Dorsolateral prefrontal cortex (tissue), 122 donors: ENCODE measurements at places on chromosomes 13 and 19. TPM values are rescaled to one million over a fixed set of nuclear protein-coding genes. Genes with fewer than 3 reads are reported as not detected.

The MAST3 gene
- total RNA-seq, result 201 TPM

The LRRC8E gene
- not detected for total RNA-seq

The OBI1 gene
- 15.2 TPM for total RNA-seq

The CEACAM7 gene
- not detected for total RNA-seq

The TNFSF13B gene
- total RNA-seq, result 8.1 TPM

The FAM124A gene
- 15.1 TPM for total RNA-seq

- no peak for DNase-seq
Measured at GRCh38 chr19:41939861-41940730, 11.8 kb upstream of the ERFL start.

DNA sequence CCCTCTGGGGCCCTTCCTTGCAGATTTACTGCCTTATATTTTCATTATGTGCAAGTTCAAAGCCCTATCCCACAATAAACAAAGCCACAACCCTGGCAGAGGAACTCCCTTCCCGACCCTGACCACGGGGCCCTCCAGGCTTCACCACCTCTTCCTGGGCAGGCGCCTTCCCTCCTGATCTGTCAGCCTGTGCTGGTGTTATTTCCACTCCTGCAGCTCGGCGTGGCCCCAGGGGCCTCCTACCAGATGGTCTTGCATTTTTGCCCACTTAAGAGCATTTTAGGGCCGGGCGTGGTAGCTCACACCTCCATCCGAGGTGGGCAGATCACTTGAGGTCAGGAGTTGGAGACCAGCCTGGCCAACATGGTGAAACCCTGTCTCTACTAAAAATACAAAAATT lies 22.8 kb downstream of the SLC15A1 start:
- DNase-seq, result no peak

- no peak for DNase-seq
Measured at GRCh38 chr13:24124789-24125476, 35.6 kb upstream of the SPATA13 start.

DNA sequence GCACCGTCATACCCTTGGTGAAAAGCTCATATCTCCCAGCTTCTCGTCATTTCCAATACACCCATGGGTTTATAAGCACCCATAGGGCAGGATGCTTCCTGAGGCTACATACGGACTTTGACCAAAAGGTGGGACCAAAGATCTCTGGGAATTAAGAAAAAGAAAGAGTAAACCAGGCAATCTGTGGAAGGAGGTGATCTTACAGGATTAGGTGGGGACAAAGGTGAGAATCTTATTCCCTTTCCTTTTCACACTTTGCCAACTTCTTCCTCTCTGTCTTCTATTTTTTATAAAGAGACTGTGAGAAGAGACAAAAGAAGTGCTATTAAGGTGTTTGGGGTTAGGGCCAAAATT lies 172.0 kb downstream of the DLEU7 start:
- no peak for DNase-seq

- DNase-seq, result no peak
Measured at GRCh38 chr13:102651392-102651791, 43.5 kb downstream of the METTL21C start.

DNA sequence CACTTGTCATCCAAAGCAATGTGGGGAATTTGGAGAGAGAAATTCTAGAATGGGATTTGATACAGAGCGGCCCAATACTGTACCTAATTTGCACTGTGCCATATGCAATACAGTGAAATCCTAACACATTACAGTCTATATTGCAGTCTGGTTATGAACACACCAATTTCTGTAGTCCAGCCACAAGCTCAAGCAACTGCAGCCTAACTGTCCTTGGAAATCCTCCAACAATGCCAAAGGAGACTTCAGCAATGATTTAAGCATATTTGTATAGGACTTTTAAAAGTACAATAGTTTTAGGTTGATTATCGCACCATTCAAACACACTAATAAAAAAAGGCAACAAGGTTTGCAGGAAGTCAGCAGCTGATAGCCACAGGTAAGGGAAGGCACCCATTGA lies 17.3 kb downstream of the DIAPH3 start:
- no peak for DNase-seq

DNA sequence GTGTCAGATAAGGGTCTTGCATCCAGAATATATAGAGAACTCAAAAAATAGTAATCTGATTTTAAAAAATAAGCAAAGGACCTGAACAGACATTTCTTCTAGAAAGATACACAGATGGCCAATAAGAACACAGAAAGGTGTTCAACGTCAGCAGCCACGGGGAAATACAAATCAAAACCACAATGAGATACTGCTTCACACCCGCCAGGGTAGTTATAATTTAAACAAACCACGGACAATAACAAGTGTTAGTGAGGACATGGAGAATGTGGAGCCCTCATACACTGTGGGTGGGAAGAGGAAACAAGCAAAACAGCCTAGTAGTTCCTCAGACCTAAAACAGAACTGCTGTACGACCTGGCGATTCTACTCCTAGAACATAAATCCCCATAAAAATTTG lies 26.7 kb upstream of the NAPA start:
- DNase-seq, result no peak

DNA sequence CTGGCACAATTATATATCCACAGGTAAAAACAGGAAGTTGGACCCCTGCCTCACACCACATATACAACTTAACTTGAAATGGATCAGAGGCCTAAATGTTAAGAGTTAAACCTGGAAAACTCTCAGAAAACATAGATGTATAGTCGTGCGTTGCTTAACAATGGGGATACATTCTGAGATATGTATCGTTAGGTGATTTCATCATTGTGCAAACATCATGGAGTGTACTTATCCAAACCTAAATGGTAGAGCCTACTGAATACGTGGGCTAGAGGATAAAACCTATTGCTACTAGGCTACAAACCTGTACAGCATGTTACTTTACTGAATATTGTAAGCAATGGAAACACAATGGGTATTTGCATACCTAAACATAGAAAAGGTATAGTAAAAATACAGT lies 14.8 kb upstream of the CALM3 start:
- DNase-seq, result no peak

GRCh38 chr19:35030257-35031071 lies at the start of gene SCN1B:
TSS of gene SCN1B (plus strand) at chr19:35030470. CDS start at chr19:35030821, 351 bp downstream.
- DNase-seq, result peak; percentile 49

DNA sequence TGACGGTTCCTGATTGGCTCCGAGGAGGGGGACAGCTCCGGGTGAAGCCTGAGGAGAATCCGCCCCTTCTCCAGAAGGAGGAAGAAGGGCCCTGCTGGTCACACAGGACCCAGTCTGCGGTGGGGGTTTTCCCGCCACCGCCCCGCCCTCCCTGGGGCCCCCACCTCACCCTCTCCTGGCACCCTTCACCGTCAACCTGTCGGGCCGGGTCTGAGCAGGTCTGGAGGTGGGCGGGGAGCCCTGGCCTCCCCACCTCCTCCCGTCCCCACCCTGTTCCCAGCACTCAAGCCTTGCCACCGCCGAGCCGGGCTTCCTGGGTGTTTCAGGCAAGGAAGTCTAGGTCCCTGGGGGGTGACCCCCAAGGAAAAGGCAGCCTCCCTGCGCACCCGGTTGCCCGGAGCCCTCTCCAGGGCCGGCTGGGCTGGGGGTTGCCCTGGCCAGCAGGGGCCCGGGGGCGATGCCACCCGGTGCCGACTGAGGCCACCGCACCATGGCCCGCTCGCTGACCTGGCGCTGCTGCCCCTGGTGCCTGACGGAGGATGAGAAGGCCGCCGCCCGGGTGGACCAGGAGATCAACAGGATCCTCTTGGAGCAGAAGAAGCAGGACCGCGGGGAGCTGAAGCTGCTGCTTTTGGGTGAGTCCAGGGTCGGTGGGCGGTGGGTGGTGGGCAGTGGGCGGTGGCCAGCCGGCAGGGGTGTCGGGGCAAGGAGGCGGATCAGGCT lies at the start of gene GNA15:
TSS of gene GNA15 (plus strand) at position 73 of the 723 bp plus-strand sequence. CDS start at position 491, 418 bp downstream.
- DNase-seq, result no peak

DNA sequence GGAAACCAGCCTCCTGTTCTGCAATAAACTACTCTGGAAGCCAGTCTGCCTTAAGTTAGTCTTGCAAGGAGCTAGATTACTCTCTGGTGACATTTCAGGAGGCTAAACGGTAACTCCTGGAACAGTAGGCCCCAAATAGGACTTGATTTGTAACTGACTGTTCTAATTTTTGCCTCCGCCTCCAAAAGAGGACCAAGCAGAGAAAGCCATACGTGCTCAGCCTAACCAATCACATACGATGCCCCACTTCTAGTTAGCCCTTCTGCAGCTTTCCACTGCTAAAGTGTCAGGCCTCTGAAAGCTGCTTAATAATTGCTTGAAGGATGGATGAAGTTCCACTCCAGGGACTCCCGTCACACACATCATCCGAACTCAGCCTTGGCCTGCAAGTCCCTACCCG lies 744 bp downstream of the ZNF805 start:
- no peak for DNase-seq

DNA sequence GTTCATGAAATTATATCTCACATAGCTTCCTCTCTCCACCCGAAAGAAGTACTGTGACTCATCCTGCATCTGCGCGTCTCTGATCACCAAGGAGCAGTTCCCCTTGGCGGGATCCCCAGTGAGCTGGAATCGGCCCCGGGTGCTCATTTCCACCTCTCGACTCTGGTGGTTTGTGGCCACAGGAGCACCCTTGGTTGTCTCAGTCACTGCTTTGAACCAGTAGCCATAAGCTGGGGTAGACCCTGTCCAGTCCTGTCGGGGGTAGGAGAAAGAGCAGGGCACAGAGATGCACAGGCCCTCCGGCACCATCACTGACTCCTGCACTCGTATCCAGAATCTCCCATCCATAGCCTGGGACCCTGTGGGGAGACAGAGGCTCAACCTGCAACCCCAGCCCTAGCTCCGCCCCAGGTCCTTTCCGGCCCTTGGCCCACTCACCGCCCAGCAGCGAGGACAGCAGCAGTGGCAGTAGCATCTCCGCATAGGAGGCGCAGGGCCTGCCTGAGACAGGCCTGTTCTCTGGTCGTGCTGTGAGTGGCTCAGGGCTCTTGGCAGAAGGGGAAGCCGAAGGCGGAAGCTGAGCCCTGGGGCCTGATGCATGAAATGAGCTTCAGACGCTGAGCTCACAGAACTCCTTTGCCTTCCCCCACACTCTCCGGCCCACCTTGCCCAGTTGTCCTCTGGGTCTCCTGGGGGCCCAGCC lies at the start of gene SIGLEC10:
TSS of gene SIGLEC10 (minus strand) at position 536 of the 703 bp plus-strand sequence. CDS start at position 475, 61 bp downstream.
- no peak for DNase-seq

DNA sequence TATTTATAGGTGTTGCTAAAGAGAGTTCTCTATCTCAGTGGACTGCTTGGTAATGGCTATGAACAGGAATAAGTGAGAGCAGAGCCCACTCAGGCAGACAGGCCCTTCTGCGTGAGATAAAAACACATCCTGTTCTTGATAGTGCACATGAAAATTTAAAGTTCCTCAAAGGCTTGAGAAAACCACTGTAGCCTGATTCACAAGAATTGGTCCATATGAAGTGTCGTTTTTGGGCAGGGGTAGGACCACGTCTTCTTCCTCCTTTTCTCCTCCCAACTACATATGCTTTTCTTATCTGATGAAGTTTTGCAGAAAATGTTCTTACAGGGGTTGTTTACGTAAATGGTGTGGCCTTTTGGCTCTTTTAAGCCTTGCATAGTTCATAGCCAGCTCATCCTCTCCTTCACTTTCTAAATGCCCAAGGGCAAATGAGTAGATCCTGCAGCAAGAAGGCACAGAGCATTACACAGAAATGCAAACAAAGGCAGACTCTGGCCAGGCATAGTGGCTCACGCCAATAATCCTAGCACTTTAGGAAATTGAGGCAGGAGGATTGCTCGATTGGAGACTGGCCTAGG lies 53.8 kb downstream of the RNF6 start:
- no peak for DNase-seq

GRCh38 chr13:99208845-99209527 lies 8.3 kb downstream of the UBAC2 start:
- no peak for DNase-seq

DNA sequence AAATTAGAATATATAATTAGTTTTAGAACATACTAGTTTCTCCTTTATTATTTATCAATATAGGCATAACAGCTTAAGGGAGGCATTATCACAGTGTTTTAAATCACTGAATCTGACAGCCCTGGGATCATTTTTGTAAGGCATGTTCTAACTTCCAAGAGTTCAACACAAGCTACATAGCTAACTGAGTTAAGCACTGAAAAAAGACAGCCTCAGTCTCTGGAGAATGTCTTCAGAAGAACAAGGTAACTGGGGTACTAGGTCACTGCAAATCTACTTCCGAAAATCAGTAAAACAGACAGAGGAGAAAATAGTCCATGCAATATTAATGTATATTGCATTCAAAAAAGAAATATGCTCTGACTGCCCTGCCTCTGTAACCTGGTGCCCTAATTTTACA lies 502.1 kb downstream of the RFC3 start:
- no peak for DNase-seq

- no peak for DNase-seq
Measured at GRCh38 chr19:2679439-2679838, 23.1 kb downstream of the GNG7 start.

DNA sequence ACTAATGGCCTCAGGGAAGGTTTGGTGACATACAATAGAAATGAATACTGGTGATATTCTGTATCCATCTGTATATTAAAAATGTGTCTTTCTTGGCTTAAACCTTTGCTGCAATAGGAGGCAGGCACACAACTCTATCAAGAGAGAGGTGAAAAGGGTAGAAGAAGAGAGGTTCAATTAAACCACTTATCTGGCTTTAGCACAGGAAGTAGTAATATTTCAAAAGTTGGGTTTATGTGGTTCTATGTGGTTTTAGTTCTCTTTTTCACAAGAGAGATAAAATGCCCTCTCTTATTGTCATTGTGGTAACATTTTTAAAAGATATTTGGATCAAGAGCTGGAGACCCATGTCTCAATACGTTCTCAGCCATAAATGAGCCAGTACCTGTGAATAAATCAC lies 146.2 kb upstream of the FNDC3A start:
- no peak for DNase-seq

DNA sequence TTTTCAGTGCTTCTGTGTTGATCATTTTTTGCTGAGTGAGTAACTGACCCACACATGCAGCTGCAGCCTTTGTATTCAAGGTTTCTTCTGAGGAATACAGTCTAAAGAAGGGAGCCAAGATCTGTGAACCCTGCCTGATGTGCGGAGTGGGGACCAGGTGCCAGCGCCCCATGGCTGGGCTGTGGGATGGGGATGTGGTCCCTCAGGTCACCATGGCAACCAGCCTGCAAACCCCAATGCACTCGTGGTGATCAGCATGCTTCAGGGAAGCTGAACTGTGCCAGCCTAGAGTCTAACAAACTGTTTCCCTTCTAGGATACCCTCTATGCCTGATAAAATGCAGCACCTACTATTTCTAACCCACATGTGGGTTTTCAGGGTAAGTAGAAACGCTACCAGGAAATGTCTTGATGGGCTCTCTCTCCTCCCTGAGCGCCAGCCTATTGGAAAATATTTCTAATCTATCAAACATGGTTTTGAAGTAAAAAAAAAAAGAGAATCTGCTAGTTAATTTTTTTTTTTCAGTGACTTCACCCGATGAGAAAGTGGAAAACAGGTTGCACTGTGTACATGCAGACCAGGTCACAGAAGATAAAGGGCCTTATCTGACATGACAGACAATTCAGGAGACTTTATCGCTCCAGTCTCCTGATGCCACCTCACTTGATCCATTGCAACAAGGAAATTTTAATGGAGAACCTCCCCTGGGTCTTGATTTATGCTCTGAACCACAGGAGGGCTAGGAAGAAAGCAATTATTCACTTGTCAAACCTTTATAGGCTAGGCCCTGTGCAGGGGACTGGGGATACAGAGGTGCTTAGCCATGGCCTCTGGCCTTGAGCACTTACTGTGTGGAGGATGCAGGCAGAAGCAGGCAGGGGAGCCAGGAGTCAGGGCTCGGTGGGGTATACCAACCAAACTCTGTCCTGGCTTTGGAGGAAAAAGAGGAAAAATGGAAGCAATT lies 51.1 kb downstream of the RASL11A start:
- no peak for DNase-seq
